Fibroblast of pulmonary artery (primary cell): ENCODE measurements at places on chromosomes 1 and 21.

GRCh38 chr1:160776178-160776577 is 19.8 kb upstream of the LY9 start:
- no peak for DNase-seq

DNA sequence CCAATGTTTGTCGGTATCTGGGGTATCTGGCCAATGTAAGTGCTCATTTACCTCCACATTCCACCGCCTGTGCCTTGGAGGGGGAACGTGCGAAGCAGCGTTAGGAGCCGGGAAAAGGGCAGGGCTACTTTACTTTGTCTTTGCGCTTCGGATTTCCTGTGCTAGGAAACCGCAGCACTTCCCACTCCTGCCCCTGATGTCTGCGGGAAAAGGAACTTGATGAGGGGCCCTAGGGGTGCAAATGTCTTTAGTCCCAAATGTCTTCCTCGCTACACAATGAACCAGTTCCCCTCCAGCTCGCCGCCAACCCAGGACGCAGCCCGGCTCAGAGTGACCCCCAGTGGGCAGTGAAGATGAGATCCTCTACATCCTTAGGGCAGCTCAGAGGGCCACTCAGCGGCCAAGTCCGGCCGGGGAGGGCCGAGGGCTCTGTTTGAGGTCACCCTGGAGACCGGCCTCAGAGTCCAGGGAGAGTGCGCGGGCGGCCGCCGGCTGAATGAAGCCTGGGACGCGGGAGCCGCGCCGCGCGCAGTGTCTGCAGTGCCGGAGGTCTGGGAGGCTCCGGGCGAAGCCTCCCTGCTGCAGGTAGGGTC is at the start of gene DYNLT5:
Gene DYNLT5 (plus strand): TSS at position 460 of the 593 bp plus-strand sequence. CDS start 2,200 bp downstream, outside the sequence.
- DNase-seq, result peak; percentile 68

DNA sequence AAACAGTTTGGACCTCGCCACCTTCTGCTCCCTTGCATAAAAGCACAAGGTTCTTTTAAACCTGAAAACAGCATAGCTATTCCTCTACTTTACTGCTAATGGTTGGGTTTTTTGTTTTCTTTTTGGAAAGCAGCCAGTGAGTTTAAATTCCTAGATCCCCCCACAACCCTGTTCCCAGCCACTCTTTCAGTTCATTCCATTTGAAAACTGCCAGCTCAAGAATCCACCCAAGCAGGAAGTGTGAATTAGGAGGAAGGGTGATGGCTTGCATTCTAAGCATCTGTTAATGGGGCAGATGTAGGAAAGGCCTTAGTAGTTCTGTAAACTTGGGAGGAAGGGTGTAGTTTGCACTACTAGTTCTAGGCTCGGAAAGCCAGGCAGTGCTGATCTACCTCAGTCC is 172.9 kb upstream of the HOOK1 start:
- peak; percentile 9 for DNase-seq

- DNase-seq, result no peak
These were observed 78.6 kb upstream of the SLC44A3 start for GRCh38 chr1:94741510-94741909.

DNA sequence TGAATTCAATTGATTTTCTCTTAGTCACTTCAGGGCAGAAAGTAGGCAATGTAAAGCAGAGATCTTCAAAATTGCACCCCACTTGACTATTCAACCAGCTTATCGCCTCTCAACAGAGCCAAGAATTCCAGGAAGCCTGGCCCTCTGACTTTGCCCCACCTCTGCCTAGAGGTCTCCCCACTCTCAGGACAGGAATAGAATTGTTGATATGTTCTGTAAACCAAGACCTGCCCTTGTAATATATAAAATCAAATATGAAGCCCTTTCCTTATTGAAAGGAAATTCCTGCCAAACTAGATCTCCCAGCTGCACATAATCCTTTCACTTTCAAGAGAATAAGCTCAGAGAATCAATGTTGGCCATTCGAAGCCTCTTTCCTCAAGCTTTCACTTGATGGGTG is 116.1 kb upstream of the DPT start:
- no peak for DNase-seq

DNA sequence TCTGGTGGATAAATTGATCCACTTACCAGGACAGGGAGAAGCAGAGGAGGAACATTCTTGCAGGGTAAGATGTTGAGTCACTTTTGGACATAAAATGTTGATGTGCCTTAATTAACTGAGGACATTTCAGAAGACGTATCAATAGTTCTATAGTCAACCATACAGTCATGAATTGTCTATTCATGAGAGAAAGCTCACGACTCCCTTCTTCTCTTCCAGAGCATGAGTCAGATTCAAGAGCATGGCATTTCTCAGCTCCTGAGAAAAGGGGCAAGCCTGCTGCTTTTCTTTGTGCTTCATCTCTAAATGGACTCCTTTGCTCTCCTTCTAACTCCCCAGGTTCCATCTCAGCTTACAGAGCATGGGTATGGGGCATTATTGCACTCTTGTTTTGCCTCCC is 55.7 kb downstream of the ADGRL4 start:
- DNase-seq, result no peak

- no peak for DNase-seq
These were observed 46.5 kb downstream of the LAMC1 start for GRCh38 chr1:183069562-183070216.

DNA sequence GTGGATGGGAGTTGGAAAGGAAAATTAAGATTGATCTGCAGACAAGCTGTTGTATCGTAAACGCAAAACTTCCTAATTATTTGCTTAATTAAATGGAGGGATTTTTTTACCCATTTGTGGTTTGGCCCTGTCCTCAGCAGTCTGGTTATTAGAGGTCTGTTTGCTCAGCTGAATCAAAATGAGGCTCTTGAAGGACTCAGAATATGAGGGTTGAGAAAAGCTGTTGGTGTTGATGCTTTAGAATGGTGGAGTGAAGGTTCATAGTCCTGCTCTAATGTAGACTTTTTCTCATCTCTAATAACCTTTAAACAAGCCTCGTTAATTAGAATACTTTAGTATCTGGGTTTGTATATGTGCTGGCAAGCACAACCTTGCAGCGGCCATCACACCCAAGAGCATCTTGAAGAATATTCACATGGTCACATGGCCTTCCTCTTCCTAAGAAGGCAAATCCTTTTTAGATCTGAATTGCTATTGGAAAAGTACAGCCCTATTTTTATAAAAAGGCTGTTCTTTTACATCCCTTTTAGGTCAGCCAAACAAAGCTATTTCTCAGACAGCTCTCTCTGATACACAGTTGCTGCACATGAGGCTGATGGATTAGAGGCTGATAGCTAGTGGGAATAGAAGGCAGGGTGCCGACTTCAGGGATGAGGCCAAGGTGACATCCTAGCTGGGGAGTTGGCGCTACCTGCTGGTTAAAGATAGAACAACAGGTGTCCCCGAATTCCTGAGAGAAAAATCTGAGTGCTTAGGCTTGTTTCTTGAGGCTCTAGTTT is 53.8 kb downstream of the MACF1 start:
- DNase-seq, result peak; percentile 75

DNA sequence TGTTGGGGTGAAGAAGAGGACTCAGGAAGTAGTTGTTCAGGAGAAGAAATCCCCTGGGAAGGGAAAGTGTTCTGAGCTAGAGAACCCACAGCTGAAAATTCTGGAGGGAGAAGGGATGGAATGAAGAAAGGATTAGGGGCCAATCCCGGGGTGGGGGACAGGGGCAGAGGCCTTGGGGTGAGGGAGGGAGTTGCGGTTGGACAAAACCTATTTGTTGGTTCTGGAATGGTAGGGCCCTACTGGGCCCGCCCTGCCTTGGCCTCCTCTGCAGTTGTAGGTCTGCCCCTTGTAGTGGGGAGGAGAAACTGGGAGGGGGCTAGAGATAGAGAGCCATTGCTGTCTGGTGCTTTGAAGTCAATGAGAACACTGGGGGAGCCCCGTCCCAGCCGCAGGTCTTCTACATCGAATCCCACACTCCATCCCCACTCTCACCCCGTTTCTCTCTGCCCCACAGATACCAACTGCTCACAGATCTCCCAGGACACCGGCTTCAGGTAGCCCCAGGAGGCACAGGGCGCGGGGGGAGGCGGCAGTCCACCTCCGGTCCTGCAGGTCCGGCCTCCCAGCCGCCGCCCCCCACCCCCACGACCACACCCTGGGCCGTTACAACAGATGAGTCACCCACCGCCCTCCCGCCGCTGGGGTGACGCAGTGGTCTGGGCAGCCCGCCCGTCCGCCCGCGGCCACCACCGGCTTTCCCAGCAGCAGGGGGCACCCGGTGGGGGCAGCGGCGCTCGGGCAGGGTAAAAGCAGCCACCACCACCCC is 1.1 kb downstream of the TAGLN2 start:
- peak; percentile 90 for DNase-seq

GRCh38 chr1:63322944-63323864 is 837 bp downstream of the FOXD3 start:
- DNase-seq, result peak; percentile 21

GRCh38 chr1:220511785-220512184 is 16.2 kb upstream of the MARK1 start:
- peak; percentile 2 for DNase-seq
